ENCODE measurements at places on chromosomes 5 and 9.

- DNase-seq, result peak; percentile 19
Observed at GRCh38 chr5:171841984-171842776, 56.6 kb downstream of the SMIM23 start.

GRCh38 chr9:91852801-91853347 is 97.2 kb downstream of the ROR2 start:
- no peak for DNase-seq

GRCh38 chr9:111414406-111414805 is 69.8 kb downstream of the ECPAS start:
- no peak for DNase-seq

GRCh38 chr5:24681106-24681505 is 36.3 kb upstream of the CDH10 start:
- no peak for DNase-seq

Measured in stromal cell of bone marrow (primary cell).